Uterine smooth muscle cell (primary cell): ENCODE measurements at places on chromosomes 2 and 18. TPM values are rescaled to one million over a fixed set of nuclear protein-coding genes. Genes with fewer than 3 reads are reported as not detected.

The REEP1 gene
- total RNA-seq, result 0.11 and 0.12 TPM in 2 replicates

The EMILIN1 gene
- total RNA-seq, result 196 and 328 TPM in 2 replicates

The IL1RL2 gene
- total RNA-seq, result 1.4 and 1.7 TPM in 2 replicates

The PIEZO2 gene
- total RNA-seq, result 0.12 and 0.44 TPM in 2 replicates

The ANKRD53 gene
- total RNA-seq, result 0.22 and 0.50 TPM in 2 replicates

The PTH2R gene
- total RNA-seq, result 0.25 TPM in 1 of 2 replicates, not detected in the other

The TMEM247 gene
- not detected in 2 replicates for total RNA-seq

The ANKRD30BL gene
- not detected in 2 replicates for total RNA-seq

The UGT1A4 gene
- total RNA-seq, result not detected in 2 replicates
